ENCODE measurements at places on chromosomes 3 and 15. TPM values are rescaled to one million over a fixed set of nuclear protein-coding genes. Genes with fewer than 3 reads are reported as not detected.

The GASK1A gene
- total RNA-seq = not detected

The ROPN1 gene
- total RNA-seq = not detected

The TMIE gene
- 0.30 TPM for total RNA-seq

The PRSS50 gene
- not detected for total RNA-seq

The KBTBD8 gene
- total RNA-seq = 27.4 TPM

The SNX33 gene
- 3.8 TPM for total RNA-seq

The PCLAF gene
- total RNA-seq = 99.1 TPM

The CCK gene
- total RNA-seq = not detected

The GNAT1 gene
- not detected for total RNA-seq

Measured in activated CD8-positive, alpha-beta memory T cell treated with anti-CD3 and anti-CD28 coated beads for 36 hours (primary cell).